HuH-7.5 (cell line): ENCODE measurements at places on chromosomes 2 and 18.

GRCh38 chr2:25402477-25402876 lies 60.8 kb upstream of the DNMT3A start:
- DNase-seq = no peak

- DNase-seq = no peak
Measured at GRCh38 chr2:42296226-42296625, 64.8 kb downstream of the COX7A2L start.

DNA sequence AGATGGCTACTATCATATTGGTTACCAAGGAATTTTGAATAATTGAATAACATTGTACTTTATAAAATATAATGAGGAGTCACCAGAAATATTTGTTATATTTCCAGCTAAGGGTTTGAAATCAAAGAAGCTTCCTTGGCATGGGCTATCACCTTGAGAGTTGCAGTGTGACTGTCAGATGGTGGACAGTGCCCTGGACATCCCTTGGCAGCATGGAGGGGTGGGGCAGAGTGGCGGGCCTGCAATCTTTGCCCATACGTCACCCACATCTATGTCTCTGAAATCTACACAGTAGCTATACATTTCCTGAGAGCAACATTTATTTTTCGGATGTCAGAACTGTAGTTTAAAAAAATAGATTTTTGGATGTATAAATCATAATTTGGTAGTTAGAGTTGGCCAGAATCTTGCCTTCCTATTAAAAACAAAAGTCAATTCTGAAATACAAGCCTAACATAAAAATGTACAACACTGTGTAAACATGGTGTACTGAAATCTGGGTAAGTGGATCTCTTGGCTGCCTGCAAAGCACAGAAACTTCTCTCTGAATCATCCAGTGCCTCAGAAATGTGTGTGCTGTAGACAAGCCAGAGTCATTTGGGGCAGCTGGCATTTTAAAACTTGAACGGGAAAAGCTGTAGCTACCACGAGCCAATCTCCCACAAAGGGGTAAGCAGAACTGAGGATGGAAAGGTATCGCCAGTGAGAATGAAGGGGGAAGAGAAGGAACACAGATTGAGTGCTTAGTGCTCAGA lies 124.2 kb upstream of the ARHGAP28 start:
- DNase-seq = no peak

DNA sequence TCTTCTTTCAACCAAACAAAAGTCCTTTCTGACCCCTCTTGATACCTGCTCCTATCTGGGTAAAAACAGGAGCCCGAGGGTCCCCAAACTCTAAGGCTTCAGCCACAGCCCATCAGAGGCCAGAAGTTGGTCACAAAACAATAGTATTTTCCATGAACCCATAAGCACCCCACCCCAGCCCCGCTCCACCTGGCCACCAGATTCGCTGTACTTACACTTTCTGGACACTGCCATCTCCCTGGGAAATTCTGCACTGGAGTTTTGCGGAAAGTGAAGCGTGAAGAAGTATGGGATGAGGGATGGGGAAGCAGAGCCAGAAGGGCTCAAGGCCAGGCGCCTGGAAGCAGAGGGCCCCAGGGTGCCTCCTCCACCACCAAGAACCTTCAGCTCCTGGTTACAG lies 5.2 kb upstream of the RUFY4 start:
- DNase-seq = no peak

DNA sequence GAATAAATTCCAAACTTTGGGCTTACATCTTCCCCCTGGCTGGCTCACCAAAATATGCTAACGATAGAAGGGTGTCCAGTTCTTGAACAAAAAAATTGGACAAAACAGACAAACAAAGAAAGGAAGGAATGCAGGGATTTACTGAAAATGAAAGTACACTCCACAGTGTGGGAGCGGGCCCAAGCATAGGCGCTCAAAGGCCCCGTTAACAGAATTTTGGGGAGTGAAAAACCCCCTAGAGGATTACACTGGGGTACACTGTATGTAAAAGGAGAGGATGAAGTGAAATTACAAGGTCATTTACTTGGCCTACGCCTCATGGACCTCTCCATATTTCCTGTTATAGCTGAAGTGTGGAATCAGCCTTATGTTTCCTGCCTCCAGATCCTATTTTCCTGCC lies 899.7 kb downstream of the DSC3 start:
- DNase-seq = no peak

GRCh38 chr2:113175042-113175628 lies 1.4 kb downstream of the PSD4 start:
- DNase-seq = no peak

DNA sequence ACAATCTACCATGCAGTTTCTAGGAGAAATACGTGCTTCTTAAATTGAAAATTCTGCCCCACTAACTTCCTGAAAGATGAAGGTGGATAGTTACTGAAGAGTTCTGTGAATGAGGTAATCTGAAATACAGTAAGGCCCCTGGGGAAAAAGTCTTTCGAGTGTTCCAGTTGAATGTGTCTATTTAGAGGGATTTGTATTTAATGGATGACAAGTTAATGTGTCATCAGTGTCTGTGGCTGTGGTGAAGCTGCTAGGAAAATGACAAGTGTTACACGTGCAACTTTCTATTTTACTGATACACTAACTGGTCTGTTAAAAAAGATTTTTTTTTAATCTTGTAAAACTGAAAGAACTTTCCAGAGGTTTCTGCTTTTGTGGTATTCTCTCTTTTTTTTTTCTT lies 384.6 kb downstream of the STK39 start:
- no peak for DNase-seq

DNA sequence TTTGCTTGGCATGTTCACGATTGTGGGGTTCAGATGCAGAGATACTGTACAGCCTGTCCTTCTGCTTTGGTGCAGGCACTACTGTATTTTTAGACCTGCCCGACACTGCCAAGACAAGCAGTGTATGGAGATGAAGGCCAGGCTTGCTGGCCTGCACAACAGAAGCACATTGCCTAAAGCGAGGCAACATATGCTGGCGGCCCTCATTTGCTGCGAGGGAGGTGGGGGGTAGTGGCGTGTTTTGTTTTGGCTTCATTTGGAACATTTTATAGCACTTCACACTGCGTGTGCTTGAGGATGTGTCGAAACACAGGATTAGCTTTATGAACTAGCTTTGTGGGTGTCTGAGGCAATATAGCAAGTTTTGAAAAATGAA lies 27.0 kb downstream of the TMEM182 start:
- no peak for DNase-seq

DNA sequence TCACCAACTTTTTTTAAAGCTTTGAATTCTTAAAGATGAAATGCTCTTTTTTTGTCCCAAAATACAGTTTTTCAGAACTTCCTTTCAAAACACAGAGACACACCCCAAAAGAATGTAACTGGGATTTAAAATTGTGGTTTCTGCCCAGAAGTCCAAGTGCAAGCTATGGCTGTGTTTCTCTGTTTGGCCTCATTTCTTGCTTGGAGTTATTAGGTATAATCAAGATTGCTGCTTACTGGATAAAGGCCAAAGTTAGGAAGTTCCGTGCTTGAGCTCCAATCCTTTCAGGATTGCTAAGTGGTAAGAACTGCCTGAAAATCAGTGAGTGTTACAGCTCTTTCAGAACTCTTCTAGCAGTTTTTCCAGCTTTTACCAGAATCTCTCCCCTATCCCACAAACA lies 16.9 kb downstream of the ZBTB7C start:
- no peak for DNase-seq

DNA sequence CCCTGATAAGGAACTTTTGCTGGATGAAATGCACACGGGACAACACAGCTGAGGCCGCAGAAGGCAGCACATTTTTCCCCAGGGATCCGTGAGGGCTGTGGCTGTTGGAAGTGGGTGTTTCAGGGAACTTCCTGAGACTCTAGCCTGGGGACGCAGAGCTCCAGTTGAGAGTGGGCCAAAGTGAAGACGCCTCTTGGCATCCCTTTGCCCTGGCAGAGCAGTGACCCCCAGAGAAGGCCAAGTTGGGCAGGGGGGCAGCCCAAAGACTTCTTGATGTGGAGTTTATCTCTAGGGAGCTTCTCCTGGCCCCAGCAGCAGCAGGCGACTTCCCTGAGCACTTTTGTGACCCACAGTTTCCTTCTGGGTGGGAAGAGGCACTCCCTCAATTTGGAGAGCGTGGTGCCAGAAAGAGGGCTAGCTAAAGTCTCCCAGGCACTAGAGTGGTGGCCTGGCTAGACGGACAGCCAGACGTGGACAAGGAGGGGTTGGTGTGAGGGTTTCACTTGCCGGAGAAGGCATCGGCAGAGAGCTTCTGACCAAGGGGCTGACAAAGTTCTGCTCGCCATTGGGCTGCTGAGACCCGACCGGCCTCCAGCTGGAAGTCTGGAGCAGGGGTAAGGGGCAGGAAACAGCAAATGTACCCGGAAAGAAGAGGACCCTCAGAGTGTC lies 108.8 kb downstream of the ACKR3 start:
- no peak for DNase-seq

- DNase-seq = peak; percentile 72
Measured at GRCh38 chr2:163735685-163736432, at the start of gene FIGN. Gene FIGN, minus strand, starts transcription at chr2:163736008. Its CDS starts 1,081 bp downstream, at chr2:163734927.

DNA sequence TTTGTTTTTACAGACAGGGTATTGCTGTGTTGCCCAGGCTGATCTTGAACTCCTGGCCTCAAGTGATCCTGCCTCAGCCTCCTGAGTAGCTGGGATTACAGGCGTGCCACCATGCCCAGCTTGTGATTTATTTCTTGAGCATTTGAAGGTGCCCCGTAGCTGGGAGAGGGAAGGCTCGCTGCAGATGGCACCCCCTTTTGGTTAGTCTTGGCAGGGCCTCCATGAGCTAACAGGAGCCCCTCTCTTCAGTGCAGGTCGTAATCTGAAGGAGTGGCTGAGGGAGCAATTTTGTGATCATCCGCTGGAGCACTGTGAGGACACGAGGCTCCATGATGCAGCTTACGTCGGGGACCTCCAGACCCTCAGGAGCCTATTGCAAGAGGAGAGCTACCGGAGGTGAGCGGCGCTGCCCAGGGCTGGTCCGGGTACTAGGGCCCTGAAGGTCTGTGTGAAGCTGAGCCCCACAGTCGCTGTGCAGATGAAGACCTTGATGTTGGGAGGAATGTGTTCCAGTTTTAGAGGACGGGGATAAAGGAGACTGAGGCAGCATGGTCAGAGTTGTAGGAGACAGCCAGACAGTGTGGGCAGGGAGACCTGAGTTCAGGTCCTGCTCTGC lies 6.7 kb downstream of the ASB1 start:
- no peak for DNase-seq

DNA sequence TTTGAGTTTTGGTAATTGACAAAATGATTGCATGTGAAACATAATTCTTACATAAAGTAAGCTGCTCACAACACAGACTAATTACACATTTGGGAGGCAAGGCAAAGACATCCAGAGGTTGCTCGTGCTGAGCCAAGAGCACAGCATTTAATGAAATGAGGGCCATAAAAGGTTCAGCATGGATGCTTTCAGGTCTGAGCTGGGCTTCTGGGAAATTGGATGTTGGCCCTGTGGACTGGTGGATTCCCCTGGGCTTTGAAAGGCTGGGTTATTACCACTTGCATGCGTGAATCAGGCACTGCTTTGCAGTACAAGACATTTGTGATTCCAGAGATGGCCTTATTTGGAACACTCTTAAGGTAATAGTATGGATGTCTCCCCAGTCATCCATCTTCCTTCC lies 533.5 kb upstream of the NRP2 start:
- no peak for DNase-seq

DNA sequence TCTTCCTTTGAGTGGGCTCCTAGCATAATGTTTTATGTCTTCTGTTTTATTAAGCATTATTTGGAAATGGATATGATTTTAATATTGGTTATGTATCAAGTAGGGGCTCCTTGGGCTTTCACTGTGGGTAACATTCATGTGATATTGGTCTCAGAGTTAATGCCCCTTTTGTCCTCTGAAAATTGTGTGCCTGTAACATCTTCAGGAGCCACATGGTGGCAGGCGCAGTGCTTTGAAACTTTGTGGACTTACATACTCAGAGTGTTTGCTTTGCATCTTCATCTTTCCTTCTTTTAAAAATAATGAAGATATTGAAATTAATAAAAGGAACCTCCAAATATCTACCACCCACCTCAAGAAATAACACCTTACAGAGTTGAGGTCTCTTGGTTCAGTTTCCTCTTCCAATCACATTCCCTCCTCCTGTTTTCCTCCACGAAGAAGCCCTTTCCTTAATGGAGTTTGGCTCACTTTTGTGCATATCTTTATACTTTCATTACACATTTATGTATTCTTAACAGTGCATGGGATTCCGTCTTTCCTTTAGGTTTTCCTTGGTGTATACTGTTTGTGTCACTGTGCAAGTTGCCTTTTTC lies 73.5 kb downstream of the LIMS1 start:
- no peak for DNase-seq

DNA sequence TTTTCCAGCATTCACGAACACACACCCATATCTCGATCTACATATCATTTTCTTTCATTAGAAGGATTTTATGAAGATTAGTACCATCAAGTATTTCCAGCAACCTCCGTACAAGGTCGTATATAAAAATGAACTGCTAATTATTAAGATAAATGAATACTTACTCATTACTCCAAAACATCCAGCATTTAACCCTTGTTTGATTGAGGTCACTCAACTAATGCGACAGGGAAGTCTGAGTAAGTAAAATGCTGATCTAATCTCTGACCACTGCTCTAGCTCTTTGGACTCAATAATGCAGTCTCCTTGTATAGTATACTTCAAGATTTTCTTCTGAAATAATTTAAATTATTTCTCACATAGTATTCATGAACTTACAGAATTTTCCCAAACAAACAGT lies 2.0 kb downstream of the ABHD3 start:
- DNase-seq = no peak

DNA sequence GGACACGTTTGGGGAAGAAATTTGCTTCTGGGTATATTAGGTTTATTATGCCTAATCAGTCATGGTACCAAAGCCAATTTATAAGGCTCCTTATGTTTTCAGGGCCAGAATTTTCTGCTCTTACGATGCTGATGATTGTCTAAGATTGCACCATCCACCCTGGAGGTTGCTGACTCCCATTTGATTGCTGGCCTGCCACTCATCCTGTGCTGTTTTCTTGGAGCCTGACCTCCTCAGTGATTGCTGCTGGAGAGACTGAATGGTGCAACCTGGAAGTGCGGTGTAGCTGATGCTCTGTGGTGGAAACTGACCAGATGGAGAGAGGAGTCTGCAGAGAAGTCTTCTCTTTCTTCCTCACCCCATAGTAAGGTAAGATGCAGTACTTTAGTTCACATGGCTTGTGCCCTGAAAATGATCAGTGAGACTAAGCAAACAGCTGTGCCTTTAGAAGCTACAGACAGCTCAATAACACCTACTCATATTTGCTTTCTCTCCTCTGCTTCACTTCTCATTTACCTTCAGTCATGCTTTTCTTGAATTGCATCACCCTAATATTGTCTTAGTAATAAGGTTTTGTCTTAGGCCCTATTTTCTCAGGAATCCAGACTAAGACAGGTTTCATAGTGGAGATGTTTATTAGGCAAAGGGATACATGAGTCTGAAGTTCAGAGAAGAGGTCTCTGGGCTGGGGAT lies 17.4 kb downstream of the ZNF24 start:
- DNase-seq = no peak

- no peak for DNase-seq
Measured at GRCh38 chr18:28411806-28412205, 234.9 kb upstream of the CDH2 start.

GRCh38 chr2:192153561-192153960 lies 41.2 kb downstream of the TMEFF2 start:
- DNase-seq = no peak

DNA sequence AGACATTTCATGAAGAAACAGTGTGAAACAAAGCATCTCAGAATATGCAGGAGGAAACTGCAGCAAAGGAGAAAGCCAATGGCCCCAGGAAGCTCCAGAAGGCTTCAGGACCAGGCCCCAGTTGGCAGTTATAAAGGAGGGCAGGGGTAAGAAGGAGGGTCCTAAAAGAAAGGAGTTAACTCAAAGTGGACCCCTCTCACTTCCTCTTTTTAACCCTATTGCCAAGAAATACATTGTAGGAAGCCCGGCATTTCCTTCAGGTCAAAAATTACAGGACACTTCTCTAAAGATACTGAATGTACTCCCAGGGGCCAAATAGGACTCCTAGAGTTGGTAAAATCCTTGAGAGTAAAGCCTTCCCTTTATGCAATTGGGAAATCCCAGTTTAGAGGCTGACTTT lies 77.1 kb upstream of the TGFA start:
- no peak for DNase-seq
